Calu3 (cell line): ENCODE measurements at places on chromosomes 1 and 21.

DNA sequence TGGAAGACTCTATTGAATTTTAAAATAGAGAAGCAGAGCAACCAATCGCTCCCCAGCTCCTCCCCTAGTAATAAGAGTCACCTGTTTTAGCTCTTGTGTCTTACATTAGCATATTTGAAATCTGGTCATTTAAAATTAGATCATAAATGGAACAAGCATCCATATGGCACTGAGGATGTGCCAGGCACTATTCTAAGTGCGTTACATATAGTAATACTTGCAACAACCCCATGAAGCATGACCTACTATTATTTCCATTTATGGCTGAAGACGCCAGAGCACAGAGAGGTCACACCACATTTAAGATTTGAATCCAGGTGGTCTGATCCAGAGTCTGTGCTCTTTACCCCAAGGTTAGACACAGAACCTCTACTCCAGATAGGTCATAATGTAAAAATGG, 82.0 kb upstream of the HIVEP3 start:
- no peak for DNase-seq

DNA sequence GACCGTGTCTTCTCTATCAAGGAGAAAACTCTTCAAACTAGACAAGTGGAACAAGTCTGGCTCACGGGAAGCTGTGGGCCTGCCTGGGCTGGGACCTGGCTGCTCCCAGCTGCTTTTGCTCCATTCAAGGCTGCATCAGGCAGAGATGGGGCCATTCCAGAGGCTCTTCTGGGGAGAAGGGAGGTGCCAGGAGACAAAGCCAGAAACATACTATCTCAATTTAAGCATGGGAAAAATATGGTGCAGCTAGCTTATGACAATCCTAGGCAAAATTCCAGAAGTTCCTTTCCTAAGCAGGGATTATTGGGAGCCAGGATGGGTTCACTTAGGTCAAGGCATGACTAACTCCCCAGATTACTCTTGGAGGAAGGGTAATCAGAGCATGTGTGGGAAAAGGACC, 90.8 kb upstream of the SLC2A1 start:
- DNase-seq: no peak

DNA sequence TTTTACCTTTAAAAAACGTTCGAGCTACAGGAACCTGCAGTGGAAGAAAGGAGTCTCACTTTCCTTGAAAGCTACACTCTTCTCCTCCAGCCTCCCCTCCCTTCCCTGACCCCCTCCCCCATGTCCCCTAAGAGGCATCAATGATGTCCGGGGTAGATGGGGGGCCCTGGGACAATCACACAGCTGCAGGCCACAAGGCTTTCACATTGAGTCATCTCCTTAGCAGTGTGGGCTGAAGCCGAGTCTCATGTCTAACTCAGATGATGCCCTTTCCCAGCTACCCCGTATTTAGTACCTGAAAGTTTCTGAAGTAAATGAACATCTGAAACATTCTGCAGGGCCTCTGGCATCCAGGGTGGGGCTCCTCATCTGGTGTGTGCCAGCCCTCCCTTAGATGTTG, 6.3 kb upstream of the GPR25 start:
- no peak for DNase-seq

DNA sequence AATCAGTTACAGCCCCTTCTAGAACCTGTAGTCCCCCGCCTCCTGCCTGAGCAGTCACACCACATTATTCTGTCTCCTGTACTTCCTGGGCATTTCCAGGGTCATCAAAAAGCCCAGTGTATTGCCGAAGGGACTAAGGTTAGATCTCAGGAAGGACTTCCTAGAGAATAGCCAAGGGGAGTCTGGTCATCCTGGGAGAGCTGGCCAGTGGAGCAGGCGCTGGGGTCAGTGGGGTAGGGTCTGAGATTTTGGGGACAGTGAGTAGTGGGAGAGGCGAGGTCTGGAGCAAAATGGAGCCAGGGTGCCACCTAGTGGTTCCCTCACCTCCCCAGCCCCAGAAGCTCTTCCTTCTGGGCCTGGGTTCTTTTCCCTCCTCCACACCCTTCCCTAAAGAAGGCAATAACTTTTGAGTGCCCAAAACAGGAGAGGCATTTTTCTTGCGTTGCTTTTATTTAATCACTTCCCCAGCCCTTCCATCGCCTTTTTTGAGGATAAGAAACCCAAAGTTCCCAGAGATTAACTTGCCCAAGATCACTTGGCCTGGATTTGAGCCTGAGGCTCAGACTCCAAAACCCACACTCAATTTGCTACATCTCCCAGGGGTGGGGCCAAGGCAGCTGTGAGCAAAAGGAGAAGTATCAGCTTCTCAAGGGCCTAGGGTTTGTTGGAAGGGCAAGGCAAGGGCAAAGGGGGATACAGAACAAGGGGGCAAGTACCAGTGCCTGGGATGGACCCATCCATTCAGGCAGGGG, 7.3 kb upstream of the PMVK start:
- peak; percentile 58 for DNase-seq

GRCh38 chr1:43552813-43553212, 22.1 kb downstream of the PTPRF start:
- no peak for DNase-seq

DNA sequence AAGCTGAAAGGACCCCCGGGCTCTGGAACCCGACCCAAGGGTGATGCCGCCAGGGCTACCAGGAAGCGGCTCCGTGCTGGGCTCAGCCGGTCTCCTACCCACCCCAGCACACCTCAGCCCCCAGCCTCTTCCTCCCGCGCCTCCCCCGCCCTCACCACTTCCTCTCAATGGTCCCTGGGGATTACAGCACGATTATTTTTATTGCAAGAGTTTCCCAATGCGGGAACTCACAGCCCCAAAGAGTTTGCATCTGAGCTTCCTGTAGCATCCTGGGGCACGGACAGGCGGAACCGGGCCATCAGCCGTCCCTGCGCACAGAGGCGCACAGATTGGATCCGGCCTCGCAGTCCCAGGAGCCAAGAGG, 8.7 kb upstream of the SLX9 start:
- DNase-seq: no peak

- DNase-seq: no peak
These were observed 44.6 kb downstream of the PDPN start for GRCh38 chr1:13628218-13628617.

DNA sequence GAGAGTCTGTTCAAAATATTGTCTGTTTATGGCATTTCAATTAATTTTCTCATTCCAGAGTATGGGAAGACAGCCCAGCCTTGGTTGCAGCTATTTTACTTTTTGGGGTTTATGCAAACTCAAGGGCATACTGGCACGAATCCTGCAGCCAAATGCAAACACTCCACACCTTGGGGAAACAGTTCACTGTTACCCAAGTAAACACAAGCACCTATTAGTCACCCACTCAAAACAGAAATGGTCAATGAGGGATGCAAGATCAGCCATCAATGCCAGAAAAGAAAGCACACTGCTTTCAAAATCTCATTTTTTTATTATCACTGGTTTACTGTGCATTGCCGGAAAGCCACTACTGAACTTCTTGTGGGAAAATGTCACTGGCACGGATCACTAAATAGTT, 170.6 kb downstream of the RUNX1 start:
- DNase-seq: peak; percentile 39

DNA sequence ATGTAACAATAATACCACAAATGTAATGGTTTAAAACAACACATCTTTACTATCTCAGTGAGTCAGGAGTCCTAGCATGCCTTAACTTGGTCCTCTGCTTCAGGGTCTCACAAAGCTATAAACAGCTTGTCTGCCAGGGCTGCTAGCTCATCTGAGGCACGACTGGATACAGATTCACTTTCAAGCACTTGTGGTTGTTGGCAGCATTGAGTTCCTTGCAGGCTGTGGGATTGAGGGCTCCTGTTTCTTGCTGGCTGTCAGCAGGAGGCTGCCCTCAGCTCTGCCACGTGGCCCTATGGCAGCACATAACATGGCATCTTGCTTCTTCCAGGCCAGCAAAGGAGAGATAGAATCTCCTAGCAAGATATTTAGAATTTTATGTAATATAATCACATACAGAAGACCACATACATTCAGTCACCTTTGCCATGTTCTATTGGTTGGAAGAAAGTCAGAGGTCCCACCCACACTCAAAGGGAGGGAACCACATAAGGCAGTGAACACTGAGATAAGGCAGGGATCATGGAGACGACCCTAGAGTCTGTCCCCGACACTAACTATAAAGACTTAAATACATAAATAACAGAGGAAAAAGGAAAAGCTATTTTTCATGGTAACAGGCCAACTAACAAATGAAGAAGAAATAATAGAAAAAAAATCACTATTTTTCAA, 18.9 kb upstream of the IPP start:
- no peak for DNase-seq
